ENCODE measurements at places on chromosomes 4 and X. TPM values are rescaled to one million over a fixed set of nuclear protein-coding genes. Genes with fewer than 3 reads are reported as not detected.
A peak's percentile ranks its signal among the peaks of the same experiment; 100 is the strongest.

The NCAPG gene
- total RNA-seq = 11.9 TPM

The COL25A1 gene
- total RNA-seq = 1.9 TPM

The ERVMER34-1 gene
- 8.0 TPM for total RNA-seq

The XAGE1B gene
- total RNA-seq = not detected

The ASMT gene
- total RNA-seq = not detected

The EIF1AX gene
- total RNA-seq = 55.5 TPM

The TEX11 gene
- not detected for total RNA-seq

The XKRX gene
- 8.7 TPM for total RNA-seq

The RAI2 gene
- total RNA-seq = 2.2 TPM

The SERPINA7 gene
- 43.1 TPM for total RNA-seq

The TRPC3 gene
- total RNA-seq = 2.2 TPM

The MAGEA12 gene
- total RNA-seq = not detected

The EREG gene
- 28.3 TPM for total RNA-seq

The FAM47E gene
- 5.9 TPM for total RNA-seq

GRCh38 chr4:62087706-62088105 lies 887.6 kb downstream of the ADGRL3 start:
- no peaks in the 10 kb centered on the region for H3K36me3 ChIP-seq
- H3K4me1 ChIP-seq = no peaks in the 10 kb centered on the region
- H3K4me3 ChIP-seq = no peak overlapping the region
- no peak overlapping the region for H3K27ac ChIP-seq
- no peaks in the 10 kb centered on the region for H3K27me3 ChIP-seq

DNA sequence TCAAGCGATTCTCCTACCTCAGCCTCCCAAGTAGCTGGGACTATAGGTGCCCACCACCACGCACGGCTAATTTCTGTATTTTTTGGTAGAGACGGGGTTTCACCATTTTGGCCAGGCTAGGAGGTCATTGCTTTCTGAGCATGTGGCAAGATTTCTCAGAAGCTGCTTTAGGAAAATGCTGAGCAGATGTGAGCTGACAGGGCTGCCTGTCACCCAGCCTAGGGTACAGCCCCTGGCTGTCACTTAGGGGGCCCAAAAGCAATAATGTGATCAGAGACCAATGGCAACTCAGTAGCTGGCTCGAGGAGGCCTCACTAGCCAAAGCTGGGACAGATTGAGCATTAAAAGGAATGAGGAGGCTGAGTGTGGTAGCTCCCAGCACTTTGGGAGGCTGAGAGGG lies 64.8 kb downstream of the TNIP2 start:
- no peak overlapping the region for H3K27ac ChIP-seq
- DNase-seq = no peak
- H3K27me3 ChIP-seq = no peaks in the 10 kb centered on the region
- no peak overlapping the region for H3K4me3 ChIP-seq
- H3K4me1 ChIP-seq = no peaks in the 10 kb centered on the region
- no peaks in the 10 kb centered on the region for H3K36me3 ChIP-seq

GRCh38 chr4:55549888-55550287 lies 3.2 kb upstream of the CLOCK start:
- H3K27ac ChIP-seq = no peak overlapping the region
- no peaks in the 10 kb centered on the region for H3K36me3 ChIP-seq
- DNase-seq = peak; percentile 51
- H3K4me3 ChIP-seq = no peak overlapping the region
- peaks cover 12% of the 10 kb centered on the region for H3K4me1 ChIP-seq
- H3K27me3 ChIP-seq = no peaks in the 10 kb centered on the region

DNA sequence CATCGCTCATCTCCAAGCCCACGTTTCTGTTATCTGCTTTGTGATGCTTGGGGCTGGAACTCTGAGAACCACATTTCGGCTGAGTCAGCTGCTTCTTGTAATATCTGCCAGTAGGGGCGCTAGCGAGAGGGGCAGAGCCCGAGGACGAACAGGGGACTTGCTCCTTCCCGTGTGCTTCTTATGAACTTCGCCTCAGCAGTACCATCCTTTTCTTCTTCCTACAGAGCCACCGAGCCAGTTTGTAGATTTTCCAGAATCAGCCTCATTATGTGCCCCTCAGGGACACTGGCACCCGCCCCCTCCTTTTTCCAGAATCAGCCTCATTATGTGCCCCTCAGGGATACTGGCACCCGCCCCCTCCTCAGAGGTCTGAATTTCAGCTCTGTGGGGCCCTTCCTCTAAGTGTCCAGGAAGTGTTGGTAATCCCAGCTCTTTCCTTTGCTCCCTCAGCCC lies 441.7 kb upstream of the RASGEF1B start:
- H3K27me3 ChIP-seq = no peaks in the 10 kb centered on the region
- no peak overlapping the region for H3K27ac ChIP-seq
- peak; percentile 74 for DNase-seq
- H3K4me1 ChIP-seq = peaks cover 7% of the 10 kb centered on the region
- H3K36me3 ChIP-seq = no peaks in the 10 kb centered on the region

DNA sequence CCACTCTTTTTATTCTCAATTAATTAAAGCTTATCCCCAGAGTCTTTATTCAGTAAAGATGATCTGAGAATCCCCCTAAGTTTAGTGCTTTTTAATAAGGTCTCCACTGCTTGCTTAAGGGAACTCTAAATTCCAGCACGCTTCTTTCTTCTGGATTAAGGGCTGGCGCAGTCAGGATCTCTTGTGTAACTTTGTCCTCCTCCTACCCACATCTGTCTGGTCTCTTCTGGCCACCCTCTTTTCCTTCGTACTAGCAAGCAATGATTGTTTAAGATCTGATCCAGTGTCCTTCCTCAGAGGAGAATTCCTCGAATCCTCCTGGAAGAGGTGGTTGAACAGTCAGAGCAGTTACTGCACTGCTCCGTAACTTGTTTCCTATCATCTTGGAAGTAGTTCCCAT lies 14.0 kb upstream of the PAQR3 start:
- H3K27ac ChIP-seq = no peak overlapping the region
- H3K4me1 ChIP-seq = no peaks in the 10 kb centered on the region
- H3K27me3 ChIP-seq = no peaks in the 10 kb centered on the region
- no peaks in the 10 kb centered on the region for H3K36me3 ChIP-seq
- no peak overlapping the region for H3K4me3 ChIP-seq
- no peak for DNase-seq

- H3K27ac ChIP-seq = no peak overlapping the region
- H3K36me3 ChIP-seq = no peaks in the 10 kb centered on the region
- H3K4me1 ChIP-seq = no peaks in the 10 kb centered on the region
- no peak for DNase-seq
- H3K4me3 ChIP-seq = no peak overlapping the region
Measured at GRCh38 chr4:146202665-146203064, 11.7 kb upstream of the REELD1 start.

- no peak overlapping the region for H3K27ac ChIP-seq
- no peak overlapping the region for H3K4me3 ChIP-seq
- no peaks in the 10 kb centered on the region for H3K36me3 ChIP-seq
- DNase-seq = no peak
- no peaks in the 10 kb centered on the region for H3K4me1 ChIP-seq
Measured at GRCh38 chr4:95500361-95500760, 48.4 kb downstream of the UNC5C start.

DNA sequence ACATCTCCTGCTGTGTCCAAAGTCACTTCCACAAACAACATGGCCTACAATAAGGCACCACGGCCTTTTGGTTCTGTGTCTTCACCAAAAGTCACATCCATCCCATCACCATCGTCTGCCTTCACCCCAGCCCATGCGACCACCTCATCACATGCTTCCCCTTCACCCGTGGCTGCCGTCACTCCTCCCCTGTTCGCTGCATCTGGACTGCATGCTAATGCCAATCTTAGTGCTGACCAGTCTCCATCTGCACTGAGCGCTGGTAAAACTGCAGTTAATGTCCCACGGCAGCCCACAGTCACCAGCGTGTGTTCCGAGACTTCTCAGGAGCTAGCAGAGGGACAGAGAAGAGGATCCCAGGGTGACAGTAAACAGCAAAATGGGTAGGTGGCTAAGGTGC lies 123.9 kb downstream of the PDLIM5 start:
- no peak for DNase-seq
- H3K36me3 ChIP-seq = no peaks in the 10 kb centered on the region
- H3K4me3 ChIP-seq = no peak overlapping the region
- H3K27me3 ChIP-seq = no peaks in the 10 kb centered on the region
- H3K27ac ChIP-seq = no peak overlapping the region

- H3K27me3 ChIP-seq = no peaks in the 10 kb centered on the region
- no peaks in the 10 kb centered on the region for H3K36me3 ChIP-seq
- no peaks in the 10 kb centered on the region for H3K4me1 ChIP-seq
- no peak overlapping the region for H3K4me3 ChIP-seq
- no peak overlapping the region for H3K27ac ChIP-seq
Measured at GRCh38 chr4:122632396-122633143, 11.7 kb upstream of the IL21 start.

DNA sequence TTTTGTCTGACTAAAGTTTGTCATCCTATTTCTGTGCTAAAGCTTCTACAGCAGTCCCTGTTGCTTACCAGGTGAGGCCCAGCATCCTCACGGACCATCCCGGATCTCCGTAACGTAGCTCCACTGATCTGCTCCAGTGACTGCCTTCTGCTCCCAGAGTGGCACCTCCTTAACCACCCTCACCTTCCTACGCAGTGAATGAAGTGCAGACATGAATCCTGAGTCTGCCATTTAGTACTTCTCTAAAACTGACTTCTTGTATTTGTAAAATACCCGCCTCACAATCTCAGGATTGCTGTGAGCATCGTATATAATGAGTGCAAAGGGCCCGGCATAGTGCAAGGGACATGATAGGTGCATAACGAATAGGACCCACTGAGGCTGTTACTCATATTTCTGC lies 27.7 kb upstream of the ACSL1 start:
- no peak for DNase-seq
- no peaks in the 10 kb centered on the region for H3K4me1 ChIP-seq
- no peaks in the 10 kb centered on the region for H3K27me3 ChIP-seq
- H3K27ac ChIP-seq = no peak overlapping the region
- H3K4me3 ChIP-seq = no peak overlapping the region
- no peaks in the 10 kb centered on the region for H3K36me3 ChIP-seq

DNA sequence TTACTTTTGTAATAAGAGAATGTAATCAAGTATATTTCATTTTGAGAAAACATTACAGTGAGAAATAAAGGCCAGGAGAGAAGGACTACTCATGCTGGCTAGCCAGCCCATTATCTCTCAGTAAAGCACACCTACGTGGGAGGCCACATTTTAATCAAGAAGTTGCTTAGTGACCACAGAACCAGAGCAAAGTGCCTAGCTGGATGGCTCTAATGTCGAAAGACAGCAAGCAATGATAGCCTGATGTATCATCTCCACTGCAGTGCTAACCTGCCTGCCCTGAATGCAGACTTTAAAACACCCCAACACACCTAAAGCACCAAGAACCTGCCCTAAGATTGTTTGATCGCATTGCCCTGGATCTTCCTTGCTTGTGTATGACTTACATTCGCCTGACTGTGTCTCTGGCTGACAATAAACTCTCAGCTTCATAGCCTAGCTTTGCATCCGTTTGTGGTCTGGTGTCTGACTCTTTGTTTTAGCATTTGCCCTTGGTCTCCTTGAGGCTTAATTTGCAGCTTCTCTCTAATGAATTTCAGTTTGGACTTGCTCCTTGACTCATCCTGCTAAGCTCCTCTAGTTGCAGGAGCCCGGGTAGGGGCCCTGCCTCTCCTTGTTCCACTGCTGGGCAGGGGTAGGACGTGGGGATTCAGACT lies 31.4 kb upstream of the SOWAHD start:
- H3K4me3 ChIP-seq = no peak overlapping the region
- H3K27ac ChIP-seq = no peak overlapping the region
- no peaks in the 10 kb centered on the region for H3K27me3 ChIP-seq
- no peaks in the 10 kb centered on the region for H3K36me3 ChIP-seq

DNA sequence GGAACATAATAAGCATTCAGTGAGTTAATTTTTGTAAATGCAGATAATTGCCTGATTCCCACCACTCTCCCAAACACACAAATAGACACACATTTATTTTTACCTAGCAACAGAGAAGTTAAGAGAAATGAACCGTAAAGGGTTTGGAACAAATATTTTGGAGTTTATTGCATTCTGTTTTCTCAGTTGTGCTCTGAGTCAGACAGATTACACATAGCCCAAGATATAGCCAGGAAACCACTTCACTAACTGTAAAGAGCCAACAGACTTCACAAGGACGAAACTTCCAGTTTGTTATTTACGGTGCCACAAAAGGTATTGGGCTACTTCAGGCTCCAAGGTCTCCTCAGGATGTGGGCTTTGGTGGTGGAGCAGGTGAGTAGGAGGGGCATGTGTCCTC lies 217.0 kb downstream of the BMPR1B start:
- H3K27ac ChIP-seq = no peak overlapping the region
- no peak for DNase-seq
- H3K36me3 ChIP-seq = no peaks in the 10 kb centered on the region
- H3K27me3 ChIP-seq = no peaks in the 10 kb centered on the region
- no peak overlapping the region for H3K4me3 ChIP-seq

GRCh38 chr4:181528570-181529184 lies 714.5 kb upstream of the TENM3 start:
- H3K27me3 ChIP-seq = no peaks in the 10 kb centered on the region
- no peak overlapping the region for H3K4me3 ChIP-seq
- peak; percentile 88 for DNase-seq
- H3K4me1 ChIP-seq = no peaks in the 10 kb centered on the region
- H3K27ac ChIP-seq = no peak overlapping the region
- no peaks in the 10 kb centered on the region for H3K36me3 ChIP-seq

- no peaks in the 10 kb centered on the region for H3K36me3 ChIP-seq
- H3K27ac ChIP-seq = no peak overlapping the region
- no peak overlapping the region for H3K4me3 ChIP-seq
- H3K27me3 ChIP-seq = no peaks in the 10 kb centered on the region
Measured at GRCh38 chrX:78886550-78886949, 58.6 kb upstream of the P2RY10 start.

DNA sequence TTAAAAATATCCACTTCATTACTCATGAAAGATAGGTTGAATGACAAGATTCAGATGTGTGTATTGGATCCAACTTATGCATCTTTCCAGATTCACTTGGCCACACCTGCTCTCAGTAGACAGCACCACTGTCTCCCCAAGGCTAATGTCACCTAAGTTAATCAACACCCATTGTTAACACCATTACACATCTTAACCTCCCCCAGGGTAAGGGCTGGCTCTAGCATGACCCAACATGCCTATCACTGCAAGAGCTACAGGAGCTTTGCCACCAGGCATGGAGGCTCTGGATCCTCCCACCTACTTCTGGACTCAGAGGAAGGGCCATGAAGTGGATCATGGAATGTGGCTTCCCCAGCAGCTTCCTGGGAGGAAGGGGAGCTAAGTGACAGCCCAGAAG lies 32.8 kb upstream of the LSM6 start:
- H3K27ac ChIP-seq = no peak overlapping the region
- H3K36me3 ChIP-seq = no peaks in the 10 kb centered on the region
- H3K4me3 ChIP-seq = no peak overlapping the region
- DNase-seq = no peak
- no peaks in the 10 kb centered on the region for H3K27me3 ChIP-seq

- no peak overlapping the region for H3K27ac ChIP-seq
- DNase-seq = no peak
- no peak overlapping the region for H3K4me3 ChIP-seq
- H3K27me3 ChIP-seq = no peaks in the 10 kb centered on the region
- H3K4me1 ChIP-seq = no peaks in the 10 kb centered on the region
- no peaks in the 10 kb centered on the region for H3K36me3 ChIP-seq
Measured at GRCh38 chr4:113071805-113072204, 22.4 kb downstream of the ANK2 start.
